ENCODE measurements at places on chromosomes 4 and X.

GRCh38 chr4:165609653-165610052, 230.8 kb downstream of the CPE start:
- DNase-seq: no peak

DNA sequence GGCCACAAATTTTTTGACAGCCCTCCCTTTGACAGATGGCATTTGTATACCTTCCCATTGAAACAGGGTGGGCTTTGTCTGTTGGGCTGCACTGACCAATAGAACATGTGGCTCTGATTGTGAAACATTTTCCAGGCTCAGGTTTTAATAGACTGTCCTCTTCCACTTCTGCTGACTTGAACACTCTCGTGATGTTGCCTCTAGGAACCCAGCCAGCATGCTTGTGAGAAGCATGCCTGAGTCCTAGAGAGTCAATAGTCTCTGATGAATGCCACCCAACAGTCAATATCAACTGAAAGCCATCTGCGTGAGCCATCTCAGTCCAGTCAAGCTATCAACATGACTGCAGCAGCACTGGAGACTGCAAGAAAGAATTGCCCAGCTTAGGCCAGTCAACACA, 290.0 kb downstream of the SLC7A11 start:
- DNase-seq: no peak

DNA sequence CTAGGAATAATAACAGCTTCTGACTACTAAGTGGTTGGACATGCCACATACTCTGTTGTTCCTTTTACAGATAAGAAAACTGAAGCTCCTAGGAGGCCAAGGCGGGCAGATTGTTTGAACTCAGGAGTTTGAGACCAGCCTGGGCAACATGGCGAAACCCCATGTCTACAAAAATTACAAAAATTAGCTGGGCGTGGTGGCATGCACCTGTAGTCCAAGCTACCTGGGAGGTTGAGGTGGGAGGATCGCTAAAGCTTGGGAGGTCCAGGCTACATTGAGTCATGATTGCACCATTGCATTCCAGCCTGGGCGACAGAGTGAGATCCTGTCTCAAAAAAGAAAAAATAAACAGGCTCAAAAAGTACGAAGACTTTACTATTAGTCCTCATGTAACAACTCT, 30.6 kb upstream of the PHF8 start:
- no peak for DNase-seq

DNA sequence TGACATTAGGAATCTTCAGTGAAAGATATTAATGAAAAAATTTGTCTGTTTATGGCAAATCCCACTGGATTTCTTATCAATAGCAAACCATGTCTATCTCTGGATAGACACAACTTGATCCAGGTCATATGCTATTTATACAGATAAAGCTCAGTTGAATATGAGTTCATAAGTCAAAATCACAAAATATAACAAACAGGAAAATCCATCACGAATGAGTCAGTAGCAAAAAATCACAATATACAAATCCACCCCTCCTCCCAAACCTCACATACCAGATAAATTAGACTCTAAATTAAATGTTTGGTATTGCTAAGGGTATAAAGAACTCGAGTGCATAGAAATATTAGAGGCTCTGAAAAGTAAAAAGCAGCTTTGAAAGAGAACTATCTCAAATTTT, 420.5 kb downstream of the TLL1 start:
- no peak for DNase-seq

Measured in globus pallidus (tissue), 1 donor.